Neural crest cell (in vitro differentiated cells): ENCODE measurements at places on chromosomes 2 and 18. TPM values are rescaled to one million over a fixed set of nuclear protein-coding genes. Genes with fewer than 3 reads are reported as not detected.

The KCNE4 gene
- 0.09 TPM in 1 of 2 replicates, not detected in the other for total RNA-seq

- H3K36me3 ChIP-seq: peaks cover 3% of the 10 kb centered on the region
- peak within 1 kb of the TSS; percentile 96 for H3K4me3 ChIP-seq
- peaks cover 23% of the 10 kb centered on the region for H3K27me3 ChIP-seq
- H3K27ac ChIP-seq: peak within 1 kb of the TSS; percentile 98
- peak; percentile 59 for DNase-seq
- H3K4me1 ChIP-seq: peaks cover 60% of the 10 kb centered on the region
Measured at GRCh38 chr18:49561289-49562193, at the start of gene LIPG. TSS of gene LIPG (plus strand) at chr18:49562057. CDS start at chr18:49562309, 252 bp downstream.

The SPIRE1 gene
- 34.9 and 40.5 TPM in 2 replicates for total RNA-seq

GRCh38 chr18:32435631-32436500 is 34.8 kb downstream of the GAREM1 start:
- no peak overlapping the region for H3K27ac ChIP-seq
- H3K4me3 ChIP-seq: no peak overlapping the region
- no peak for DNase-seq

The IL1F10 gene
- total RNA-seq: not detected in 2 replicates

- H3K27ac ChIP-seq: no peak overlapping the region
- DNase-seq: no peak
- H3K4me3 ChIP-seq: no peak overlapping the region
- peaks cover 7% of the 10 kb centered on the region for H3K4me1 ChIP-seq
Measured at GRCh38 chr2:191839918-191840804, 6.7 kb downstream of the CAVIN2 start.

DNA sequence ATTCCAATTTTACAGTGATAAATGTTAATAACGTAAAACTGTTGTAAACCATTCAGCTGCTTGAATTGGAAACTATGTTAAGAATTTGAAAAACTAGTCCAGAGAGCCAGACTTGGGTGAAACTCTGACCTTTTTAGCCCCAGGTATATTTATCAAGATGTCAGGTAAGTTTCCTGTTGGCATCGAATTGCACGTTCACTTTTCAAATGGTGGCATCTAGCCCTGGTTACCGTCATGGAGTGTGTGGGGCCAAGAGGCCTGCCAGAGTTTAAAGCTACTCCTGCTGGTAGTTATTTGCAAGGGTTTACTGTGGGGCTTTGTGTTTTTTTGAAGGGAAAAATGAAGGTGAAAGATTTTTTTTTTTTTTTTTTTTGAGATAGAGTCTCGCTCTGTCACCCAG is 109.9 kb downstream of the WDSUB1 start:
- no peak overlapping the region for H3K4me3 ChIP-seq
- peaks cover 13% of the 10 kb centered on the region for H3K36me3 ChIP-seq
- no peak overlapping the region for H3K27ac ChIP-seq

DNA sequence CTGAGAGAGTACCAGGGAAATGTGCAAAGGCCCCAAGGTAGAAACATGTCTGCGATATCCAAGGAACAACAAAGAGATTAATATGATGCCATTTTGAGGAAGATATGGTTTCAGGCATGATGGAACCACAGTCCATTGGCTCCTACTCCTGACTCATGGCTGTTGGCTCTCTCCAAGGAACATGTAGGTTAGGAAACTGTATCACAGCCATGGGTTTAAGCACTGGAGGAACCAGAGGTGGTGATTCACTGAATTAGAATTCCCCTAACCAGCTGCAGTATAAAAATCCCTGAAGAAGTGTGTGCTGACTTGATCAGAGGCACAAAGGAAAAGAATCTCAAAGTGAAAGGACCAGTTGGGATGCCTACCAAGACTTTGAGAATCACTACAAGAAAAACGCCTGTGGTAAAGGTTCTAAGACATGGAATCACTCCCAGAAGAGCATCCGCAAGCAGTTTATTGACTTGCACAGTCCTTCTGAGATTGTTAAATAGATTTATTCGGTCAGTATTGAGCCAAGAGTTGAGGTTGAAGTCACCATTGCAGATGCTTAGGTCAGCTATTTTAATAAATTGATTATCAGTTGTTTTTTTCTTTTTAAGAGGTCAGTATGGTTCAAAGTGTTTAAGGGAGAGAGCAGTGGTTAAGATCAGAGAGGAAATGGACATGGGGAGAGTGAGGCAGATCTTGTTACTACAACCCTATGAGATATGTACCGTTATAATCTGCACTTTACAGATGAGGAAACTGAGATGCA is 110.7 kb upstream of the OTX1 start:
- DNase-seq: no peak
- H3K36me3 ChIP-seq: no peaks in the 10 kb centered on the region
- no peaks in the 10 kb centered on the region for H3K27me3 ChIP-seq
- H3K4me3 ChIP-seq: no peak overlapping the region

GRCh38 chr2:112199188-112199587 is 55.7 kb downstream of the ZC3H8 start:
- H3K4me1 ChIP-seq: no peaks in the 10 kb centered on the region
- no peak overlapping the region for H3K4me3 ChIP-seq
- DNase-seq: no peak
- peaks cover 8% of the 10 kb centered on the region for H3K36me3 ChIP-seq

DNA sequence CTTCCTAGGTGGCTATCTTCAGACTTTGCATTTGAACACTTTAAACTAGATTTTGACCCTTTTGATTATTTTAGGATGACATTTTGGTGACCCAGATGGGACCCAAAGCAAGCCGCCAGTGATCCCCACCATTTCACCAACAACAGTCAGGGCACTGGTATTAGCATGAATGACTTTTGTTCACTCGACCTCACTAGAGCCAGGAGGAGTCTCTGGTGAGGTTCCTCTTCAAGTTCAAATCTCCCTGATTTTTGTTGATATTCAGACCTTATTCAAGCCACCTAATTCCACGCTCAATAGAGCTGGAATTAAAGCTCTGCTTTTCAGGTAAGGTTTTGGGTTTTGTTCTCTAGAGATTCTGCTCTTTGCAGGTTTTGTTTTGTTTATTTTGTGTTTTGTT is 202.3 kb downstream of the MREG start:
- H3K4me1 ChIP-seq: no peaks in the 10 kb centered on the region
- DNase-seq: no peak
- no peak overlapping the region for H3K27ac ChIP-seq
- no peaks in the 10 kb centered on the region for H3K27me3 ChIP-seq
- no peak overlapping the region for H3K4me3 ChIP-seq

The SERPINB10 gene
- total RNA-seq: not detected in 2 replicates

DNA sequence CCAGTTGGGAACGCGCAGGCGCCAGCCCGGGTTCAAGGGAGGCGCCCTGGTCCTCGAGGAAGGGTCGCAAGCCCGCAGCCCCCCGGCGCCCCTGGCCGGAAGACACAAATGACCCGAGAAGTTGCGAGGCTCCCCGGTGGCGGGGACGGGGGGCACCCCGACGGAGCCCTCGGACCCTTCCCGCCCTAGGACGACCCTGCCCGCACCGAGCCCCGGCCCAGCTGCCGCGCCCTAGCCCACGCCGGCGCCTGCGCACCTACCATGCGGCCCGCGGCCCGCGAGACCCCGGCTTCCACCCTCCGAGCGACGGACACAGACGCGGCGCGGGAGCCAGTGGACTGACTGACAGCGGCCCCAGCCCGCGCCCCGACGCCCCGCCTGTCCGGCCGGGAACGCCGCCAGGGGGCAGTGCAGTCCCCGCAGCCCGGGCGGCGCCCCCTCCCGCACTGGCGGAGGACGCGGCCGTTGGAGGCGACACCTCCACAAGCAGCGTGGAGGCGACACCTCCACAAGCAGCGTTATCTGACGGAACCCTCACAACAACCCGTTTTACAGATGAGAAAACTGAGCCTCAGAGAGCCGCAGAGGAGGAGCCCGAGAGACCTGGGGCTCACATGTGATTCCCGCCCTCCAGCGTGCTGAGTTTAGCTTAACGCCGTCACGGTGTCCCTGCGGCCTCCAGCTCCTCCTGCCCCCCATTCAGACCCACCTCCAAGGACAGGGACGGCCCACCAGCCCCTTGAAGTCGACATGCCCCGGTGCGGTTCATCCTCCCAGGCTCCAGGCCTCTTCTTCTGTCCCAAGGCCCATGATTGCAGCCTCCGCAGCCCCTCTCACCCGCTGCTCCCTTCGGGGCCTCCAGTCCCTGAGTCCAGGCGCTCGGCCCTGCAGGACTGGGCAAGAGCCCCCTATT is at the start of gene NMUR1:
TSS of gene NMUR1 (minus strand) at position 347 of the 913 bp plus-strand sequence. CDS start at position 263, 84 bp downstream.
- H3K36me3 ChIP-seq: no peaks in the 10 kb centered on the region
- peaks cover 30% of the 10 kb centered on the region for H3K27me3 ChIP-seq
- peak; percentile 59 for DNase-seq
- H3K4me1 ChIP-seq: no peaks in the 10 kb centered on the region

- no peak overlapping the region for H3K27ac ChIP-seq
- no peak for DNase-seq
- no peak overlapping the region for H3K4me3 ChIP-seq
- H3K36me3 ChIP-seq: peaks cover 5% of the 10 kb centered on the region
Measured at GRCh38 chr18:69491576-69491975, 90.9 kb downstream of the DOK6 start.

GRCh38 chr2:100239486-100240210 is 82.7 kb downstream of the LONRF2 start:
- H3K4me3 ChIP-seq: no peak overlapping the region
- H3K27ac ChIP-seq: no peak overlapping the region
- H3K36me3 ChIP-seq: no peaks in the 10 kb centered on the region
- DNase-seq: no peak
- peaks cover 4% of the 10 kb centered on the region for H3K27me3 ChIP-seq
- H3K4me1 ChIP-seq: peaks cover 33% of the 10 kb centered on the region

DNA sequence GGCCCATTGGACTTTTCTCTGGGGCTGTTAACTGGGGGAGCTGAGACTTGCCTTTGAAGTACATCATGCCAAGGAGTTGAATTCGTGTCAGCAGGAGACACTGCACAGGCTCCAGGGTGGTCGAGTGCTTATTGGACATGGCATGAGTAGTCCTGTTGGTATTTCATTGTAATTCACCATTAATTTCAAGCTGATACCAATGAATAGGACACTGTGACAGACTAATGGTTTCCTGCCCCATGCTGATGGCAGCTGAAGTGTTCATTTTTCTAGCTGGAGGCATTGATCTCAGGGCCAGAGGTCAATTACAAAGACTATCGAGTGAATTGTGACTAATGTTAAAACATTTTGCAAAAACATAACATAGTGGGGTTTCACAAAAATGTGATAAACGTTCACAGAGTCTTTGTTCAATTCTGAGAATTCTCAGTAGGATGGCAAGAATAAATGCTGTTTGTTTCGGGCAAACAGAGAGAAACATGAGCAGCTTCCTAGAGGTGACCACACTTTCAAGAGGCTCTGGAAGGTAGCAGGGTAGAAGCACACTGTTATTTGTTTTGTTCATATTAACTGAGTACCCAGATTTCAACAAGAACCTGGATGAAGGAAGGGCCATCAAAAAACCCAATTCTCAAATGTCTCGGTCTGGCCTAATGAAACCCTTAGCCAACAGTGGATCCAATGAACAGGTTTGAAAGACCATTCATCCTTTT is 90.6 kb upstream of the ARL4C start:
- DNase-seq: no peak
- peaks cover 39% of the 10 kb centered on the region for H3K4me1 ChIP-seq
- no peak overlapping the region for H3K4me3 ChIP-seq
- H3K27ac ChIP-seq: peak overlapping the region; percentile 54
- H3K27me3 ChIP-seq: no peaks in the 10 kb centered on the region
